ENCODE measurements at places on chromosomes 2 and 18.
A peak's percentile ranks its signal among the peaks of the same experiment; 100 is the strongest.

DNA sequence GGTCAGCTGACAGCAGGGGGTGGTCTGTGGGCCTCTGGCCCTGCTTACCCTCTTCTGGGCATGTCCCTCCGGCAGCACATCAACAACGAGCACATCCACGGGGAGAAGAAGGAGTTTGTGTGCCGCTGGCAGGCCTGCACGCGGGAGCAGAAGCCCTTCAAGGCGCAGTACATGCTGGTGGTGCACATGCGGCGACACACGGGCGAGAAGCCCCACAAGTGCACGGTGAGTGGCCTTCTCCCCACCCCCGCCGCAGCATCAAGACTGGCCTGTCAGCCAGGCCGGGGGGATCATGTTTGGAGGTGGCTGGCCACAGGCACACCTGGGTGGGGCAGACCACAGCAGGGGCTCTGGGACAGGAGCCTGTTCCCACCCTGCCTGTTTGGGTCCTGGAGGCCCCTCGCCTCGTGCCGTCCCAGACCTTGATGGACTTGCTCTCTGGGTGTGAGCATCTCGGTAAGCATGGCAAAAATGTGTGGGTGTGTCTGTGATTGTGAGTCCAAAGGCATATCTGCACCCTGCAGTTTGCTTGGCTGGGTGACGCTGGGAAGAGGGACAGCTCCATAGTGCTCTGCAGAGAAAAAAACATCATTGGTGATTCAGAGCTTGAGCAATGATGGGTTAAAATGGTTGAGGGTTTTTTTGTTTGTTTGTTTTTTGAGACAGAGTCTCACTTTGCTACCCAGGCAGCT is 242.8 kb downstream of the GLI2 start:
- DNase-seq, result no peak

DNA sequence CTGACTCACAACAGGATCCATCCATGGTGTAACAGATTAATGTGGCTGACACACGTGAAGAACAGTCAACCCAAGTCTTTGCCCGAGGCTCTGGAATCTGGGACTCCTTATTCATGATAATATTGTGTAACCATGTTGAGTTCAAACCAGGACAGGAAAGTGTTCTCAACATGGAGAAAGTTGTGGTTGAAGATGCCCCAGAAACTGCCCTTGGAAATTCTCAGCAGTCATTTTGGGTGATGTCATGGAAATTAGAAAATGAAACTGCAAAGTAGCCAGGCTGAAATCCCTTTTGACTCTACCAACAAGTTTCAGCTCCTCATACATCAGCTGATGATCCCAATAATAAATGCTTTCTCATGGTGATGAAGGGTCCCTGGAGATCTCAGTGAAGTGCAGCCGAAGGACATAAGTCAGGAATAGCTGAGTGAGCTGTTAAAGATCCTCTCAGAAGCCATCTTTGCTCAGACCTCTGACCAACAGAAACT is 307.7 kb downstream of the TNS1 start:
- no peak for DNase-seq

DNA sequence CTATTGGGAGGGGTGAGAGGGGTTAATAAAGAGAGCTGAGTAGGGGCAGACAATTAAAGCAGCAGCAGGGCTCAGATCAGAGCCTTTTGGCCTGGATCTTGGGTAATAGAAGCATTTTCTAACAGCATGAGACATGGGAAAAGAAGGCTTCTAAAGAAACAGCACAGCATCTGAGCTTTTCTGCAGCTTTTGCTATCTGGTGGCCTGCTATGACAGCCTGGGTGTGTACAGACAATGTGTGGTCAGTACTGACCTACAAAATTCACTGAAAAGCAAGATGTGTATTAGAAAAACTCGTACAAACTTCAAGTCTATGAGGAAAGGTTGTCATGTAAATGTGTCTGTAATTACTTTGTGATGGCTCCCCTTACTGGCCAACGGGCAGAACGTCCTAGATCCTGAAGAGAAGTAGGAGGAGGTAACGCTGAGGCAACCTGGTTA is 95.6 kb downstream of the GALNT3 start:
- DNase-seq, result no peak

GRCh38 chr18:65017372-65017760 is 733.4 kb upstream of the CDH7 start:
- DNase-seq, result no peak

GRCh38 chr2:64522843-64523428 is 1.2 kb upstream of the AFTPH start:
- peak; percentile 78 for DNase-seq

DNA sequence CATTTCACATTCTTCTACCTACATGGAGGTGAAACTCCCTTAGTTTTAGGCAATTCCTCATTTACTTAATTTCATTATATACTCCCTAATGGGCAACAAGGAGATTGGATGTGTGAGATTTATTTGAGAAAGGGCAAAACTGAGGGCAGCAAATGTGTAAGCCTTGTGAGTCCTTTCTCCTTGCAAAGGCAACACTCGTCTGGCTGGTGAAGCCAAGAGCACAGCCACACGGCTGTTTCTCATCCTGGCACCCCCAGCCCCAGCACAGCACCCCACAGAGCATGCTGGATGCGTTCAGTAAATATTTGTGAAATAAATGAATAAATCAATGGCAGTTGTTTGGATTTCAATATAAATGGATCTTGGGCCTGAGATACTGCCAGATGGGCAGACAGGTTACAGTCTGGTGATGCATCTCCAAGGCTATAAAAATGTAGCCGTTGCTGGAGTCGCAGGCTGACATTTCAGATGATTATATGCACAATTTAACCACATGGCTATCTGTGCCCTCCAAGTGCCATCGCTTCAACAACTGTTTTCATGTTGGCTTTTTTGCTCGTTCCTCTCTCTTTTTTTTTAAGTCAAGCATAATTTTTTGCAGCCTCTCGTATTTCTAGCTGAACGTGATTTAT is 154.1 kb upstream of the REV1 start:
- no peak for DNase-seq

DNA sequence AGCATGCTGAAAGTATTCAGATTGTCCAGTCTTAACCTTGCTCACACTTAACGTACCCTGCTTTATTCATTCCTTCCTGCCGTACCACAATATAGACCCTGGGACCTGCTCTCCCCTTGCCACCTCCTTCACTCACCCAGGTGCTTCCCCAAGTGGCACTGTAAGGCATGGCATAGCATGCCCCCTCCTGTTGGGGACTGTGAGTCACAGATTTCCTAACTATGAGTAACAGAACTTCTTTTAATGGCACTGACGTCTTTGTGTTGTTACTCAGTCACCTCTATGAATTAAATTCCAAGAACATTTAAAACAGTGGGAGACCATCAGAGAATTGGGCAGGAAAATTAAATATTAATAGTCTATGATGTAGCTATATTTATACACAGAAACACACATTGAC is 117.2 kb downstream of the CTNNA2 start:
- DNase-seq, result no peak

DNA sequence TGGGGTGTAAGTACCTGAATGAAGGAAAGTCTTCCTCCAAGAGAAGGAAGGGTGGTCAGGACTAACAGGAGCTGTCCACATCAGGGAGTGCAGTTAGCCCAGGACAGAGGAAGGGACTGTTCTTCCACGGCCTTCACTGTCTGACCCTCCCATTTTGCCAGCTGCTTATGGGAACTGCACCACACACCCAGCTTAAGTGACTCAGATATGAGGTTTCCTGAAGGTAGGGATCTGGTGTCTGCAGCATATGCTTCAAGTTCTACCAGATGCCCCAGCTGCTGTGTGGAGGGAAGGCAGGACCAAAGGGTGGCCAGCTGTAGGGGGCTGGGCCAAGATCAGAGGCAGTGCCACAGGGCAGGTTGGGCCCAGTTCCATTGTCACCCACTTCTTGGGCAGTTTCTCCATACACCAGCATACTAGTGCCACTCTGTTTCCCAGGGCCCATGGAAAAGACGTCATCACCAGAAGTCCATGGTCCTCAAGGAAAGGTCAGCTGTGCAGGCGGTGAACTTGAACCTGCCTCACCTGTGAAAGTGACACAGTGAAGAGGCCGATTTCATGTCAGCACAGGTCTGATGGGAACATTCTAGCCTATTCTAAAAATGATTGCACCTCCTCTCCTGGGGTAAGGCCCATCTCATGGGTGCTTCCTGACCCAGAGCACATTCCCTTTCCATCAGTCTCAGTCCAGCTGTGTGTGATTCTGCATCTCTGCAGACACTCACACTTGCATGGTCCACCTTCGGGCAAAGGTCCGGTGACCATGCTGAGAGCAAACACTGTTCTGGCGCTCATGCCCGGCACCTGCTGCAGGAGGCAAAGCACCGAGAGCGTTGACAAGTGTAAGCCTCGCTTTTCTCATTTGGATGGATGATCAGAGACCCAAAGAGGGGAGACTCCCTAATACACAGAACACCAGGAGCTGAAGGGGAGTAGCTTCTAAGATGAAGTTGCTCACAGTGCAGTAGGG is 68.0 kb downstream of the ACAA2 start:
- no peak for DNase-seq

DNA sequence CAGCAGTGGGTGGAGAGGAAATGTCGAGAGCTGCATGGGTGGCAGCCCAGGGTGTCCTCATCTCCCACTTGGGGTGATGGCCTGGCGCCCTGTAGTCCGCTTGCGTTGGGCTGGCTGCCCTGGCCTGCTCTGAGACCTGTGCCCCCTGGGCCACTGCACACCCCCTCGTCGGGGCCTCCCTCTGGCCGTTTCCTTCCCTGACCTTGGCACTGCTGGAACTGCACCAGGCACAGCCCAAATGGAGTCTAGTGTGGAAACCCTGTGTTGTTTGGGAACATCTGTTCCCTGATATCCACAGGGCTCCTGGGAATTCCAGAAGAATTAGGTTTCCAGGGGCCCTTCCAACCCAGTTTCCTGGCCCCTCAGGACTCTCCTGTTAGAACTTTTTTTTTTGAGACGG is 13.9 kb downstream of the EFHD1 start:
- DNase-seq, result no peak

DNA sequence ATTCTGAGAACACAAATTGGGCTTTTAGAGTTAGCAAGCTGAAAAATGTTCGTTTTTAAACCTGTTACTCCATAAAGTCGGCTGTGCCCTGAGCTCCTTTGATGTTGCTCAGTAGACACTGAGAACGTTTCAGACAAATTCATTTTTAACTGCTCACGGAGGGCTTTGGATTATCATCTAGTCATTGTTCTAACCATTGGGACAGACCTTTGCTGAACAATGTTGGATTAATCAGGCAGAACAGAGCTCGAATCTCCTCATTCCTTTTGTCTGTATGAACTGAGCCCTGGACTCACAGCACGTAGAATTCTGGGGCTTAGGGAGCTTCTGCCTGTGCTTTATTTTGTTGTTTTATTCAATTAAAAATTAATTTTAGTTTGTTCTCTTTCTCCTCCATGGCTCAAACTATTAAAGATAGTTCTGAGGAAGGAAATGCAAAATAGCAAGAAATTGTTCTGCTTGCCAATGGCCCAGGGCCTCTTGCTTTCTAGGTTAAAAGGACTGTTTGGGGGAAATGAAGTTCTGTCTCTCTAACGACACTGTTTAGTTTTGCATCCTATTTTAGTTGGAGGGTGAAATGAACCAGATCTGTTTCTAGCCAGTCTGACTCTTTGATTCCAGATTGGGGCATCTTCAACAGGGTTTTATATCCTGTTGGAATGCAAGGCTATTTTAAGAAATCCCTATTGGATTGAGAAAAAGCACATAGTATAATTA is 114.7 kb upstream of the CXCR4 start:
- no peak for DNase-seq

DNA sequence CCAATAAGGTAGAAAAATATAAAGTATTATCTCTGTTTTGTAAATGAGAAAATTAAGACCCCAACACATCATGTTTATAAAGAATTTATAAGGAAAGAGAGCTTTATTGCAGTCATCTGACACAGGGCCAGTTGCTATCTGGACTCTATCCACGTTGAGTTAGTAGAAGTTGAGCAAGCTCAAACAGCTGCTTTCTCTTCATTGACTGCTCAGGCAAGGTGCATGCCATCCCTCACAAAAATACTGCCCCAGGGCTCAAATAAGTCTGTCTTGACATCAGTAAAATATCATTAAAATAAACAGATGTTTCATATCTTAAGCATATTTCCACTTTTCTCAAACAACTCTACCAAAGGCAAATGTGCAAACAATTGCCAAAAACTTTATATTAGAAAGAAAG is 14.8 kb downstream of the COL5A2 start:
- DNase-seq, result no peak

DNA sequence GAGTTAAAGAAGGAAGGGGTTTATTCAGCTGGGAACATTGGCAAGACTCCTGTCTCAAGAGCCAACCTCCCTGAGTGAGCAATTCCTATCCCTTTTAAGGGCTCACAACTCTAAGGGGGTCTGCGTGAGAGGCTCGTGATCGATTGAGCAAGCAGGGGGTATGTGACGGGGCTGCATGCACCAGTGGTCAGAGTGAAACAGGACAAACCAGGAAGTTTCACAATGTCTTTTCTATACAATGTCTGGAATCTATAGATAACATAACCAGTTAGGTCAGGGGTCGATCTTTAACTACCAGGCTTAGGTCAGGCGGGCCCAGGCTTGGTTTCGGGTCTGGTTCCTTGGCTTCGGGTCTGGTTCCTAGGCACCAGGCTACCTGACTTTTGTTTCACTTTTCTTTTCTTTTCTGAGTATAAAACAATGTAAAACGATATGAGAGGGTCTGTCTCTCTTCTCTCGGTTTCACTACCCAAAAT is 30.1 kb upstream of the LIPG start:
- no peak for DNase-seq

GRCh38 chr2:158724803-158725381 is 70.2 kb upstream of the DAPL1 start:
- DNase-seq, result no peak

- no peak for DNase-seq
Measured at GRCh38 chr2:60498127-60498815, 55.2 kb downstream of the BCL11A start.

DNA sequence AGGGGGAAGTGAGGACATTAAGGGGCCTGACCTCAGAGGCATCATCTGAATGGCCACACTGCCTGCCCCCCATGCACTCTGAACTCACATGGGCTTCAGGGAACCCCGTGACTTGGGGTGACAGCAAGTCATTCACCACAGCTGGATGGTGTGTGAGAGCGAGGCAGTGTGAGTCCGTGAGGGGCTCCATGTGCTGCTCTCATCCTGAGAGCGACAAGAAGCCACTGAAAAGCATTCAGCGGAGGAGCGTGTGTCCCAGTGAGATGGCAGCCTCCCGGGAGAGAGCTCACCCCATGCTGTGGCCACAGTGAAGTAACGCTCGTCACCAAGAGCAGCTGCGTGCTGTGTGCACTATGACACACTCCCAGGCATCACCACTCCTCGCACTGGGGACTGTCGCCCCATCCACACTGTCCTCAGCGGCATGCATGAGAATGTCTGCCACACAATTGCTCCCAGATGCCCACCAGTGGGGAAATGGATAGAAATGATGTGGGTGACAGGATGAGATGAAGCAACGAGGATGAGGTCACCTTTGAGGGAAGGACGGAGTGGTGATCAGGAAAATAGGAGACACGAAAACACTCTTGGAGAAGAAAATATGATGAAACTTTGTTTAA is 213.0 kb upstream of the RAB6C start:
- no peak for DNase-seq

DNA sequence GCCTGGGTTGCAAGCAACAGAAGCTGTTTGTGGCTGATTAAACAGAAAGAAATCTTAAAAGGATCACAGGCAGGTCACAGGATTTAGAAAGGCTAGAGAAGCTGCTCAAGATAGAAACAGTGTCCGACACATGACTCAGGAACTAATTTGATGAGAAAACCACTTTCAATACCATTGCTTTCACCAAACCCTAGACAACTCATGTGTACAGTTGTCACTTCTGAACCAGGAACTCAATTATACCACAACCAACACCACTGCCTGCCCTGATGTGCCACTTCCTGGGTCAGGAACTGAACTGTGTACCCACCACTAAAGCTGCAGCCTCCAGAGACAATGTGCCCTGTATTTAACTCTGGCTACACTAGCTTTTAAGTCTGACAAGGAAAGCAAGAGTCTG is 56.0 kb downstream of the TMEM247 start:
- DNase-seq, result peak; percentile 34
